ENCODE measurements at places on chromosomes 11 and 22.

DNA sequence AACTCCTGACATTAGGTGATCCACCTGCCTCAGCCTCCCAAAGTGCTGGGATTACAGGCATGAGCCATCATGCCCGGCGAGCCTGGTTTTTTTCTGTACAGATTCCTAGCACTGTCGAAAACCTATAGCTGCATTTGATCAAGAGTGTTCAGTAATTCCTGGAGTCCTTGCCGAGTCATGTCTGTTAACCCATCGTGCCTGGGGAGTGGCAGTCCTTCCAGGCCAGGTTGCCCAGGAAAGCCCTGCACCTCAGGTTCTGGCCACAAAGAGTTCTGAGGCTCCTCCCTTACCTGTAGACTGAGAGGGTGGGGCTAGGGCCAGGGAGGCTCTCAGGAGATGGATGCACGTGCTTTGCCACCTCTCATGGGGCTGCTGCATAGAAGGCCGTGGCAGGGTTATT is 17.0 kb downstream of the YDJC start:
- DNase-seq, result no peak

DNA sequence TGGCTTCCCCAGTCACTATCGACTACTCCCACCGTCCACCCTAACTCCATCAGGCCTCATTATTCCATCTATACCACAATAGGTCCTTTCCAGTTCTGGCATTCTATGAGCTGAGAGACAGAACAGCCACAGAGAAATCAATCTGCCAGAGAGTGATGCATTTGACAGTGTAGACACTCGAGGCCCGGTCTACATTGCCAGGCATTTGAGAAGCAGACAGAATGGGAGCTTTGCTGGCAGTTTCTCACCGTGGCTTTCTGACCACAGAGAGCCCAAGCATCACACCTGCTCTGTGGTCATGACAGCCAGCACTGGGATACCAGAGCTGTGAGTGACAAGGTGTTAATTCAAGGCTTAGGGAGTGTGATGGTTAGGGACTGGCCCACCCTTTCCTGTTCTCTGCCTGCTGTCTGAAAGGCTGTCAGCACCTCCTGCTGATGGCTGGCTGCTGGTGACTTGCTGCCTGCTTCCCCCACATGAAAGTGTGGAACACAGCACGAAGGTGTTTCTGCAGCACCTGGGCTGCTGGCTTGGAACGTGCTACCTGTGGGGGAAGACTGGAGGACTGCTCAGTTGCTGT is 137.8 kb downstream of the KIRREL3 start:
- DNase-seq, result no peak

GRCh38 chr22:41822317-41823057 is 10.4 kb upstream of the SREBF2 start:
- DNase-seq, result no peak

- DNase-seq, result no peak
Measured at GRCh38 chr22:26540119-26540518, 27.8 kb upstream of the TFIP11 start.

DNA sequence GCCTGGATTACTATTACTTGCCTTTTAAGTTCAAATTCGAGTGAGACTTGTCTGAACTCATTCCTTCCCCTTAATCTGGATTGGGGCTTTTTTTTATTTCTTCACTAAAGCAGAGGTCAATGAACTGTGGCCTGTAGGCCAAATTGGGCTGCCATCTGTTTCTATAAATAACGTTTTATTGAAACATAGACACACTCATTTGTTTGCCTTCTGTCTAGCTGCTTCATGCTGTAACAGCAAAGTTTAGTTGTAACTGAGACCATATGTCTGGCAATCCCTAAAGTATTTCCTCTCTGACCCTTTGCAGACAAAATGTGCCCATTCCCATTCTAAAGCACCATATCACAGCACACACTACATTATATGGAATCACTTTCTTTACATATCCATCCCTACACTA is 207.9 kb upstream of the ISX start:
- no peak for DNase-seq

GRCh38 chr22:42248995-42249394 is 21.5 kb downstream of the TCF20 start:
- DNase-seq, result no peak

GRCh38 chr11:995044-995751 is 41.3 kb downstream of the MUC6 start:
- no peak for DNase-seq

DNA sequence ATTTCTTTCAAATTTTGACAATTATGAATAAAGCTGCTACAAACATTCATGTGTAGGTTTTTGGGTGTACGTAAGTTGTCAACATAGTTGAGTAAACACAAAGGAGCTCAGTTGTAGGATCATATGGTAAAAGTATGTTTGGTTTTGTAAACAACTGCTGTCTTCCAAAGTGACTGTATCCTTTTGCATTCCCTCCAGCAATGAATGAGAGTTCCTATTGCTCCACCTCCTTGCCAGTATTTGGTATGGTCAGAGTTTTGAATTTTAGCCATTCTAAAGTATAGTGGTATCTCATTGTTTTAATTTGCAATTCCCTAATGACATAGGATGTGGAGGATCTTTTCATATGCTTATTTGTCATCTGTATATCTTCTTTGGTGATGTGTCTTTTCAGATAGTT is 28.0 kb upstream of the PHOX2A start:
- DNase-seq, result no peak

- DNase-seq, result no peak
Measured at GRCh38 chr22:48478124-48478523, 1349.5 kb downstream of the BRD1 start.

- DNase-seq, result peak; percentile 87
Measured at GRCh38 chr11:819943-820649, 1.4 kb downstream of the PNPLA2 start.

DNA sequence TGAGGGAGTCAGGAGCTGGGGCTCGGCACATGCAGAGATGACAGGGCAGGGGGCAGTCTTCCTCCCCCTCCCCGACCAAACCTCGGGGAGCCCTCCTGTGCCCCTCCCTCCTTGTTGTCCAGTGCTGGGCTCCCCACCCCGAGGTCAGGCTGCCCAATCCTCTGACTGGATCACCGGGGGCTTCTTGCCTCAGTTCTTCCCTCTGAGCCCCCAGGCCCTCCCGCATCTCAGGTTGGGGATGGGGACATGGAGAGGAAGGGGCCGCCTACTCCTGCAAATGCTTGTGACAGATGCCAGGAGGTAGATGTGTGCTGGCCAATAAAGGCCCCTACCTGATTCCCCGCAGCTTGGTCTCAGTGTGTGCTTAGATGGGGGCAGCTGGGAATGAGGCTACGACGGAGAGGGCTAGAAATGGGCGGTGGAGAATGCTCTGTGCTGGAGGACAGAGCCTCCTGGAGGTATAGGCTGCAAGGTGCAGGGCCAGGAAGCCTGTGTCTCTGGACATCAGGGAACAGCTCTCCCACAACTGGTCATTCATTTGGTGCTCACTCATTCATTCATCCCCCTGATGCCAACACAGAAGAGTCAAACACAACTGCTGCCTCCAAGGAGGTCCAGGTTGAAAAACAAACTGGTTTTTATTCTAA is 8.4 kb downstream of the RHBDD3 start:
- DNase-seq, result no peak

DNA sequence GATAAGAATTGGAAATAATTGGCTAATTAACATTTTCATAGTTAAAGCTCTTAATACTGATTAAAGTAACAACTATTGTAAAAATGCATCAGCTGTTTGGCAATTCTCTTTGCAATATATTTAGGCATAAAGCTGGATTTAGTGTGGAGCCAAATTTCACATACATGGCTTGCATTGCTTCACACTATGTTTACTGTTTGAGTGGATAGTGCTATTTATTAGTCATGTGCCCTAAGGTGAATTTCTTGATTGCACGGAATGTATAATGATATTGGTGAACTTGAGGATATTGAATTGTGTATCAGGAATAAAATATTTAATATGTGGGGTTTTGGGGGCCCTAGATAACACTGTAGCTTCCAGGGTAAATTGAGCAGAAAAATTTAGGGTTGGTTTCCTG is 100.9 kb downstream of the AASDHPPT start:
- no peak for DNase-seq

DNA sequence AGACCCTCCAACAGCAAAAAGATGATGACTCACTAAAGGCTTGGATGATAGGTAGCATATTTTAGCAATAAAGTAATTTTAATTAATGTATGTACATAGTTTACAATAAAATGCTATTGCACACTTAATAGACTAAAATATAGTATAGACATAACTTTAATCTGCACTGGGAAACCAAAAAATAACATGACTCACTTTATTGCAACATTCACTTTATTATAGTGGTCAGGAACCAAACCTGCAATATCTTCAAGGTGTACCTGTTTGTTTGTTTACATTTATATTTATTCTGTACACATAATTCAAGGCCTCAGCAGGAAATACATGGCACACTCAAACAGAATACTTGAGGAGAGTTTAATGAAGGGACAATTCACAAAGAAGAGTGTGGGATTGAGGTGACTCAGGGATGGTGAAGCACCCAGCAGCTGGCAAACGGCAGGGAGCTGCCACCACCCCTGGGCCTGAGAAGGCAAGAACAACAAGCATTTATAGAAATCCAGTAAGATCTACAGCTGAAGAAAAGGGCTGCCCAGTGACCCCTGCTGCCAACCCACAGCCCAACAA is 51.5 kb upstream of the POU2AF2 start:
- DNase-seq, result no peak

- no peak for DNase-seq
Measured at GRCh38 chr11:114290503-114291235, 5.5 kb upstream of the NNMT start.

- peak; percentile 17 for DNase-seq
Measured at GRCh38 chr11:18394928-18395734, 768 bp downstream of the LDHA start.

DNA sequence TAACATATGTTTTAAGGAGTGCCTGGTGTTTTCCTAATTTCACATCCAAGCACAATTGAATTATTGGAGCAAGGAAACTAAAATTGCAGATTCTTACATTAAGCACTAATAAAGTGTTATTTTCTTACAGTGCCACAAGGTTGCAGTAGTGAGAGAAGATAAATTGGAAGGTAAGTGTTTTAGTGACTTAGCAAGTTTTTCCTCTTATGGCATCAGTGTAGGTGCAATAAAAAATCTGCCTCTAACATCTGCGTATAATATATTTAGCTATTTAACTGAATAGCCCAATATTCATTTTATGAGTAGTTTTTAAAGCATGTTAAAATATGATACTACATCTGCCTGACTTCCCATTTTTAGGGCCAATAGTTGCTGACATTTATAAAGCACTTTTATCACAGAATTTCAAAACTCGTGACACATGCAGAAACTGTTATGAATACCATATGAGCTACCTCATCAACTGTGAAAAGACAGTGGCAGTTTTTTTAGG is 19.0 kb downstream of the POLD3 start:
- DNase-seq, result no peak

- DNase-seq, result no peak
Measured at GRCh38 chr11:45525393-45525792, 140.0 kb downstream of the CHST1 start.

DNA sequence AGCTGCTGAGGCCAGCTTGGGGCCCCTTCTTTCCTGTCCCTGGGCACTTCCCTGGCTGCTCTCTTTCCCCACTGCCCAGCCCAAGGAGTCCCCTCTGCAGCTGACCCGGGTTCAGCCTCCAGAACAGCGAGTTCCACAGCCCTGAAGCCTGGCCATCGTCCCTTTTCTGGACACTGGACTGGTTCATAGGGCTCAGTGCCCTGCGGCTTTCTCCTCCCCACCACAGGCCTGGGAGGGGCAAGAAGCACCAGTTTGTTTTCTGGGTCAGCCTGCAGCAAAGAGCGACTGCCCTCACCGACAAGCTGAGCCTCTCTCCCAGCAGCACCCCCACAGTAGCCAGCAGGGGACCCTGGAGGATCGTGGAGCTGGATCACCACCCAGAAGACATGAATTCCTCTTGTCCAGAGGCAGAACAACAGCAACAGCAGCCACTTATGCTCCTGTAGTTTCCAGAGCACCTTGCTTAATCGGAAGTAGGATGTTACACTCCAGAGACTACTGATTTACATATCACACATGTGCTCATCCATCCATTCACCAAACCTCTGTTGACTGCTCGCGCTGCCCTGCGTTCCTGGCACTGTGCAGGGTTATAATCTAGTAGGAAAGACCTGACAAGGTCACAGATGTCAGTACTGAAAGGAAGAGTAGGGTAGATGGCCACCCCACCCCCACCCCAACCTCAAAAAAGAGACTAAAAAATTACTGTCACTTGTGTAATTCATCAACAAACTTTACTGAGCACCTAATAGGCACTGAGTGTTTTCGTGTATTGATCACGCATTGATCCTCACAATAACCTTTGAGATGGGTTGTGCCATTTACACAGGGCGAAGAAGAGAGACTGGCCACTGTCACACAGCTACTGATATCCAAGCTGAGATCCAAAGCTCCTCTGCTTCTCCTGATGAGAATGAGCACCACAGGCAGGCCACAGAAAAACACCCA is 13.0 kb upstream of the CXCR5 start:
- DNase-seq, result no peak

- DNase-seq, result peak; percentile 60
Measured at GRCh38 chr22:23128269-23129108, 13.3 kb downstream of the RSPH14 start.

DNA sequence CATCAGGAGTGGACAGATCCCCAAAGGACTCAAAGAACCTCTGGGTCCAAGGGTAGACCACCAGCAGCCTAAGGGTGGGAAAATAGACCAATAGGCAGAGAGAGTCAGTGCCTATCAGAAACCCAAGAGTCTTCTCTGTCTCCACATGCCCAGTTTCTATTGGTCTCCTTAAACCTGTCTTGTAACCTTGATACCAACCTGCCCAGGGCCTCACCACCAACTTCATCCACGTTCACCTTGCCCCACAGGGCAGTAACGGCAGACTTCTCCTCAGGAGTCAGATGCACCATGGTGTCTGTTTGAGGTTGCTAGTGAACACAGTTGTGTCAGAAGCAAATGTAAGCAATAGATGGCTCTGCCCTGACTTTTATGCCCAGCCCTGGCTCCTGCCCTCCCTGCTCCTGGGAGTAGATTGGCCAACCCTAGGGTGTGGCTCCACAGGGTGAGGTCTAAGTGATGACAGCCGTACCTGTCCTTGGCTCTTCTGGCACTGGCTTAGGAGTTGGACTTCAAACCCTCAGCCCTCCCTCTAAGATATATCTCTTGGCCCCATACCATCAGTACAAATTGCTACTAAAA is at the start of gene HBB:
Gene HBB (minus strand): TSS at position 340 of the 579 bp plus-strand sequence. CDS start 50 bp downstream, at position 290.
- no peak for DNase-seq

Measured in stimulated activated CD8-positive, alpha-beta memory T cell treated with anti-CD3 and anti-CD28 coated beads, Interleukin-7, amount 100 ng/mL, for 24 hours (primary cell).